Putamen (tissue), 1 donor: ENCODE measurements at places on chromosomes 3 and 15.

GRCh38 chr3:171435757-171436156, 24.4 kb downstream of the TNIK start:
- no peak for DNase-seq

GRCh38 chr3:46296826-46297225, 54.6 kb downstream of the CCR3 start:
- no peak for DNase-seq

DNA sequence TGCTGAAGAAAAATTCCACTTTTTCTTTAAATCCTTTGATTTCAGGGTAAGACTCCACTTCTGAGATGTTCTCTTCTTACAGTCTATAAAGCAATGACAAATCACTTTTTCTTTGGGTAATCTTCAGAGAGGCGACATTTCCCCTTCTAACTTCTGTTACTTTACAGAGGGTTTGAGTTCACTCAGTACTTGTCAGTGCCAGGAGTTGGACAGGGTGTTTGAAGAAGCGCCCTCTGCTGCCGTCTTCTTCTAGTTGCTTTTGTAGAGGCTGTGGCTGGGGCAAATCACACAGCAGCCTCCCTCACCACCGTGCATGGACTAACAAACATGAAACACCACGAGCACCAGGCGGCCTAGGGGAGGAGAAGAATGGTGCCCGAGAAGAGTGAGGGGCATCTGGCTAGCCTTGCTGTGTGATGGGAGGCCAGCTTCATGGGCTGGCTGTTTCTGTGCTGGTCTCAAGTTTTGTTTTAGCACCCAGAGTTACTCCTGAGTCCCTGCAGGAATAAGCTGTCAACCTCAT, at the start of gene CD80:
TSS of gene CD80 (minus strand) at position 174 of the 523 bp plus-strand sequence. CDS start 1,886 bp downstream, outside the sequence.
- no peak for DNase-seq

- no peak for DNase-seq
Measured at GRCh38 chr3:89216016-89216739, 108.8 kb downstream of the EPHA3 start.

DNA sequence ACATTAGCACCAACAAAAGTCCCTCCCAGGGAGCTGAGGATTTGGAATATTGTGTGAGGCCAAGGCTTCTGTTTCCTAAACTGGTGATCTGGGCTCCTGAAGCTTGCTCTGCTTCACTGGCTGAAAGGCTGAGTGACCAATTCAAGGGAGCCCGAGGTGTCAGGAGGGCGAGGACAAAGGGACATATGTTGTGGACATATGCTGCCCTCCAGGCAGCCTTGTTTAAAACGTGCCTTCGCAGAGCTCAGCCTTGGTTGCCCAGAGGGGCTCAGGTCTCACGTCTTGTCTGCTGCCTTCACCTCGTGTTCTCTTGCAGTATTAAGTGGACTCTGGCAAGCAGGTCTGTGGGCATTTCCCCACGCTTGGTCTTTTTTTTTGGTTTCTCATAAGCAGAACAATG, 7.0 kb downstream of the SLCO3A1 start:
- no peak for DNase-seq
